Stimulated activated CD4-positive, alpha-beta T cell treated with anti-CD3 and anti-CD28 coated beads, Interleukin-4, amount 100 ng/mL, for 24 hours (primary cell): ENCODE measurements at places on chromosomes 12 and 14.
A peak's percentile ranks its signal among the peaks of the same experiment; 100 is the strongest.

GRCh38 chr12:50041962-50042361 is 15.4 kb upstream of the ASIC1 start:
- DNase-seq: no peak

GRCh38 chr12:9071518-9071917 is 44.2 kb downstream of the A2M start:
- no peak for DNase-seq

DNA sequence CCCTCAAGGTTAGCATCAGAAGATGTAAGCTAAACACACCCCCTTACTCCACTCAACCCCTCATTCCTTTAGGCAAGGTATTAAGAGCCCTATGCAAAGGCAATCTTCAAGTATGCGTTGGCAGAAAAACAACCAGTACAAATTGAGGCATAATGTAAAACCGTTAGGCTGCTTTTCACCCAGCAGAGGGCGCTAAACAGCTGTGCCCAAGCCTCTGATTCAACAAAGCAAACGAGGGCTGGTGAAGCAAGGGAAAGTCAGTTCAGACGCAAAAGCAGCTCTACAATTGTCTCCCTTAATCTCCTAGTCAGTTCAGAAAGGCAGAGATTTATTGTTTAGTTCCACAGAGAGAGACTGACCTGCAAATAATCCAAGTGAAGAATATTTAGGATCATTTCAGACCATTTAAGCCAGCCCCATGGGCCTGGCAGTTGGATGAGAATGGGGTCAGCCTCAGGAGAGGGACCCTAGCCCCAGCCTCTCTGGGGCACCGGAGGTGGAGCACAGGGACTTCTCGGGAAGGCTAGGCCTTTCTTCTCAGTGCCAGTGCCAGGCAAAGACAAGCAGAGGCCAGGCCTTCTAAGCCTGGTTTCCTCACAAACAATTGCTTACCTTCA is 23.5 kb downstream of the DCAF5 start:
- DNase-seq: peak; percentile 81

DNA sequence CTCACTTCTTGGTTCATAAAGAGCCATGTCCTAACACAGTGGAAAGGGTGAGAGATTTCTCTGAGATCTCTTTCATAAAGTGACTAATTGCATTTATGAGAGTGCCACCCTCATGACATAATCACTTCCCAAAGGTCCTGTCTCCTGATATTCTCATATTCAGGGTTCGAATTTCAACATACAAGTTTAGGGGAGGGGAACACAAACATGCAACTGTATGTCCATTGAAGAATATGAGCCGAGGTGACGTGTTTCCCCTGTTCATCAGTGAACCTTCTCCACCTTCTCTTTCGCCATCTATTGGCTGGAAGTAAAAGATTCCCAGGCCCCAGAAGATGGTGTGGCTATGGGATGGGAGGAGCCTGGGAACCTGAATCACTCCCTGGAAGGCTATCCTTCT is 354.2 kb upstream of the ATP2B1 start:
- DNase-seq: no peak

GRCh38 chr14:105914738-105915385 is 388.5 kb downstream of the TMEM121 start:
- DNase-seq: no peak

- no peak for DNase-seq
Observed at GRCh38 chr14:77936138-77936639, 136.3 kb downstream of the ADCK1 start.

DNA sequence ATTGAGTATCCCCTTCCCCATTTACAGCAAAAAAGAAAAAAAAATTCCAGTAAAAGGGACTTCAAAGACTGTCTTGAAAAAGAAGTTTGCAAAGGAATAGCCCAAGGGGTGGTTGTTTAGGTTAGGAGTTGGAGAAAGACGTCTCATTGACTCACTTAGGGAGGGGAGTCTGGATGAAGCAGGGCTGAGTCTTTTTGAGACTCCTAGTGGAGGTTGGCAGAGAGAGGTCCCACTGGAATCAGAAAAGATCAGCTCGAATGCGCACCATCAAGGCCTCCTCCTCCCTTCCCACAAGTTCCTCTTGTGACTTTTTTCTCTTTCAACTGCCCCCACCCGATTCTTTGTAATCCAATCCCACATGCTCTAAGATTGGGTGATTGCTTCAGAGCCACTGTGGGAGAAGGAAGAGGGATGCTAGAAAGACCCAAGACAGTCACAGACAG is 1.9 kb downstream of the ARHGEF40 start:
- no peak for DNase-seq

- DNase-seq: no peak
Observed at GRCh38 chr12:958588-959123, 9.2 kb upstream of the RAD52 start.

DNA sequence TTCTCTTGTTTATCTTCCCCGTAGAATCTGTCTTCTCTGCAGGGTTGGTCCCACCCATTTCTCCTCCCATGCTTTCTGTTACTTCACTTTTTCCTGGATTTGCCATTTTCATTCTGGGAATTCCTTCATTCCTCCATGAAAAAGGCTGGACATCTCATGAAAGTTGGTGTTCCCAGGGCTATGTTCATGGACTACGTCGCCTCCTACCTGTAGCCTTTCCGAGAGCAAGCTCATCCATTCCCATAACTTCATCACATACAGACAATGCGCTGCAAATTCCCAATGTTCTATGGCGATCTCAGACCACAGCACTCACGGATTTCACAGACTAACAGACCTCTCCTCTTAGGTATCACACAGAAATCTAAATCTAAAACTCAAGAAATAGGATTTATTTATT is 217.1 kb downstream of the EXOC5 start:
- DNase-seq: no peak

- DNase-seq: peak; percentile 45
Observed at GRCh38 chr14:37985826-37986470, 221.8 kb upstream of the SSTR1 start.

DNA sequence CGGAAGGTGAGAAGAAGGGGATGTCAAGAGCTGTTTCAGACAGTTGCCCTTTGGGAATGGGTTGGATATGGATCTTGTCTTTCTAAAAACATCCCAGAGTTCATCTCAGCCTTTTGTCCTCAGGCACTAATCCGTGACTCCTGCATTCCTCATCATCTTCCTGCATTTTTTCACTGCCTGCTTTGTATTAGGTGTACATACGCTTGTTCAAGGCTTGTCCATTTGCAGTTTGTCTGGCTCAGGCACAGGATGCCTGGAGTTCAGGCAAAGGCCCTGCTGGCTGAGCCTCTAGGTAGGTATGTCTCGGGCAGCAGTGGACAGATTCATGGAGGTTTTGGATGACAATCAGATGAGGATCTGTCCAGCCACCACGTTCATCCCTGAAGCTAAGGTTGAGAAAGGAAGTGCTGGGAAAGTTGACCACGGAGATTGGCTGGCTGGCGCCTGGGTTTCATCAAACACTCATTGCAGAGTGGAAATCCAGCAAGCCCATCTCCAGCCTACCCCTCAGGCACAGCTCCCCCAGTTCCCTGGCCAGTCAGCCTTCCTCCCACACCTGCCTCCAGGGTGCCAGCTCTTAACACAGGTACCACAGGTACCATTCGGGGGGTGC is 12.4 kb upstream of the TMEM106C start:
- no peak for DNase-seq

DNA sequence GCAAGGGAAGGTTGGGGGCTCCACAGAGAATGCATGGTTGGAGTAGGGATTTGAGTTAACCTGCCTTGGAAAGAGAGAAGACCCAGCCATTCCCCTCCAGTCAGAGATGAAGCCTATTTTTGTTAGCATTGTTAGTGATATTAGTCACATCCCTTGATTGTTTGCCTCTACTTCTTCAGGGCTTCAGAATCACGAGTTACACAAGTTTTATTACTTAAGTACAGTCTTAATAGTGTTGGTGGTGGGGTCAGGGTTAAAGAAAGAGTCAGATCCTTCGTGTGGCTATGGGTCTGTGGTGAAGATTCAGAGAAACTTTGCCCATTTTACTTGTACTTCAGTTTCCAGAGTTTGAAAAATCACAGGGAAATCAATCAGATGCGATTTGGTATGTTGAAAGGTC is 363.1 kb downstream of the LRIG3 start:
- DNase-seq: no peak

GRCh38 chr14:82501554-82501953 is 967.9 kb upstream of the SEL1L start:
- no peak for DNase-seq

DNA sequence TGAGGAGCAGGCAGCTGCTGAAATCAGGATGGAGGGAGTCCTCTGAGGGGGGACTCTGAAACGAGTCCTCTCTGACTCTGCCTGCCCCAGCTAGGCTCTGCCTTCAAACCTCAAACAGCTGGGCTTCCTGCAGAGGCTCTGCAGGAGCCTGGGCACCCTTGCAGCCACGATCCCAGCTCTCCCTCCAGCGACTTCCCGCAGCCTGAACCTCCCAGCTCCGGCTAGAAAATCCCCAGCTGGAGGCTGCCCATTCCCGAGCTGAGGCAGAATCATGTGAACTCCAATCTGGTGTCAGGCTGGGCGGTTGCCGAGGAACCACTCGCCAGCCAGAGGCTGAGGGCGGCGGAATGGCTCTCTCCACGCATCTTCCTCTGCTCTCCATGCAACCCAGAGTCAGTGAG is at the start of gene GPR68:
Gene GPR68 (minus strand): TSS at position 204 of the 401 bp plus-strand sequence. CDS start 9,654 bp downstream, outside the sequence.
- DNase-seq: no peak

DNA sequence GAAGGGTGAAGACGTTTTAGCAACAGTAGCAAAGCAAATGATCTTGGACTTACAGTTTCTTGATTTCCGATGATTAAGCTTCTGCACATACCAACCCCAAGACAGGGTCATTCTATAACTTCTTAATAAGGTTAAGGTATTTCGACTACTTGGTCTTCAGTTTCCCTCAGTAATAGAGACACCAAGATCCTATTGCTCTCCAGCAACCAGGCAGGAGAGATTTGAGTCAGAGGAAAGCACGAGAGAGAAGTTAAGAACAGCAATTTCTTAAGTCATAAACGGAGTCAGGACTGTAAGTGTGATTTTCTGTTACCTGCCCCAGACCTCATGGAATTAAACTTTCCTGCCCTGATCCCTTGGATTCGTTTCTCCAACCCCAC is 215.6 kb downstream of the TTC8 start:
- no peak for DNase-seq

DNA sequence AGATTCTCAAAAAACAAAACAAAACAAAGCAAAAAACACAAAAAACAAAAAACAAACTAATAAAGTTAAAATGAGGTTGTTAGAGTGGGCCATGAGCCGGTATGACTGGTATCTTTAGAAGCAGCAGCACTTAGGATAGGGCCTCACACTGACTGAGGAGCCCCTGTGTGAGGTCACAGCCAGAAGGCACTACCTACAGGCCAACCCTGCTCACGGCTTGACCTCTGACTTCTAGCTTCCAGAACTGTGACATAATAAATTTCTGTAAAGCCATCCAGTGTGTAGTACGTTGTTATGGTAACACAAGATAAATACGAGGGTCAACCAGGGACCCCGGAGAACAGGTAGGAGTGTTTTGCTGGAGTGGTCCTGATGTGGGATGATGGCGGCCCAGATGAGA is 629.6 kb downstream of the VRK1 start:
- no peak for DNase-seq

DNA sequence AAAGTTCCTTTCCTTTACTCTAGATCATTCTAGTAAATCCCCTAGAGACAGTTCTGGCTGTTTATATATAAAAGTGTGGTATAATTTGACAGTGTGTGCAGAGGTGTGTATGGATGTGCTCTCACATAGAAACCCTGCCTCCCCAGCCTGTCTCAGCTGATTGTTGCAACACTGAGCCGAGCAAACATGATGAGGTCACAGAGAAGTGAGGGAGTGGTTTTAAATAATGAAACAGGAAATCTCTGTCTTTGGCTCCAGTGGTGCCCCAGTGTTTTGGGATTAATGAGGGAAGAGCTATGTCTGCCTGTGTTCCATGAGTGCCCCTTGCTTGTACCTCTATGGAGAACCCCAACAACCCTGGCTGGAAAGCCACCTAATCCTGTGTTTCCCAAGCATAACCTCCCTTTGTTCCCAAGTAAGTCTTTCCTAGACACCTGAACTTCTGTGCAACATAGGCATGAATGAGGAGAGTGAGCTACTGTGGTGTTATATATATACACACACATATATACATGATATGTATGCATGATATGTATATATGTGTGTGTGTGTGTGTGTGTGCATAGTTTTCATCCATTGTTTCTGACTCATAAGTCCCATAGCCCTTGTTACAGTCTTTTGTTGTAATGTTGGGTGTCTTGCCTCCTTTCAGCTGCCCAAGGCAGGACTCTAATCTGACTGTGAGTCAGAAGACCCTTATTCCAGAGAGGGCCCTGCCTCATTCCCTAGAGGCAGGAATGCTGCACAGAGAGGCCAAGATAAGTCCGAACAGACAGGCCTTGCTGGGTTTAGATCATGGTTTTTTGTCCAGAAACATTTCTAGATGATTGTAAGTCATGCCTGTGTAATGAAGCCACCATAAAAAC is 18.0 kb downstream of the TRAF3 start:
- no peak for DNase-seq

DNA sequence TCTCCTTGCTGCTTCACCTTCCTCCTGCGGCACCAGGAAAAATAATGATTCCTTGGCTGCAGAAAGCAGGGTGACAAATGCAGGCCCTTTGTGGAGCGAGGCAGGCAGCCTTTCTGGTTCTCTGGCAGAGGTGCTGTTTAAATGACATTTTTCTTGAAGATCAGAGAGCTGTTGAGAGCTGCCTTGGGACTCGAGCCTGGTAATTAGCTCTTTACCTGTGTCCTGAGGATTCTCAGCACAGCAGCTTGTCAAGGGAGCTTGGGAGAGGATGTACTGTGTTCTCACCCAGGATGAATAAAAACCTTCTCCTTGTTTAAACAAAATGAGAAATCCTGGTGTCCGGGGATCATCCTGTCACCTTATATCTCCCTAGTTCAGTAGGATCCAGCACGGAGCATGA is 204.0 kb downstream of the AACS start:
- DNase-seq: no peak

- DNase-seq: no peak
Observed at GRCh38 chr14:85165094-85165493, 364.9 kb upstream of the FLRT2 start.

DNA sequence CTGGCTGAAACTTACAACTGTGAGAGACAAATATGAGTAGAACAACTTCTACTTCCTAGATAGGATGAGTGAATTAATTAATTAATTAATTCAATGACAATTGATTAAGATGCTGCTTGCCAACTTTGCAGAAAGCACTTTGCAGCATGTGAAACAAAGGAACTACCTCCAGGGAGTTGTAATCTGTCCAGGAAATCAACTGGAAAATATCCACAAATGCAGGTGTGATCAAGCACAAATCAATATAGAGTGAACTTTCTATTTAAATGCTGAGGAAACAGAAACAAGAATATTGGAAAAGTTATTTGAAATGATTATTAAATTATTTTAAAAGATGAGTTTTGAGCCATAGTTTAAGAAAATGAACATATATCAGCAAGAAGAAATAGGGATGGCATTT is 163.9 kb upstream of the ARID2 start:
- no peak for DNase-seq

GRCh38 chr14:59925797-59926196 is 5.9 kb downstream of the LRRC9 start:
- no peak for DNase-seq
